ENCODE measurements at places on chromosomes 5 and 9.

DNA sequence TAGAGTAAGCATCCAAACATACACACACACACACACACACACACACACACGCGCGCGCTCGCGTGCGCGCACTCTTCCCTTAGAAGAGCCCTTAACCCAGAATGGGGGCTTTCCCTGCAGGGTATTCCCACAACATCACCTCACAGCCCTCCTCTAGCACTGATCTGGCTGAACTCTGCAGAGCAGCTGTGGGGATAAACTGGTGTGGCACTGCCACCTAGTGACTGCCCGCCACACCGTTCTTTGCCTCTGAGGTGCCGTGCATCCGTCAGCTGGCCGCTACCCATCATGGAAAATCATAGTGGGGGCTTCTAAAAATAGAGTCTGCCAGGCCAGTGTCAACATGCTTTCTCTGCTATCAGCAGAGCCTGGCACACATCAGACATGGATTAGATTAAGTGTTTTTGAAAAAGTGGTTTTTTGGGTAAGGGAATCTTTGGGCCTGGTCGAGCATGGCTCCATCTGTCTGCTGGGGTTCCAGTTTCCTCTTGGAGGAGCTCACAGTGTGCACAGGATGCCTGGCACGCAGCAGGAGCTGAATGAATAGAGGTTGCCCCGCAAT, 88.1 kb downstream of the KCNN2 start:
- peak; percentile 74 for DNase-seq

GRCh38 chr5:61402970-61403900, 71.2 kb downstream of the ZSWIM6 start:
- no peak for DNase-seq

DNA sequence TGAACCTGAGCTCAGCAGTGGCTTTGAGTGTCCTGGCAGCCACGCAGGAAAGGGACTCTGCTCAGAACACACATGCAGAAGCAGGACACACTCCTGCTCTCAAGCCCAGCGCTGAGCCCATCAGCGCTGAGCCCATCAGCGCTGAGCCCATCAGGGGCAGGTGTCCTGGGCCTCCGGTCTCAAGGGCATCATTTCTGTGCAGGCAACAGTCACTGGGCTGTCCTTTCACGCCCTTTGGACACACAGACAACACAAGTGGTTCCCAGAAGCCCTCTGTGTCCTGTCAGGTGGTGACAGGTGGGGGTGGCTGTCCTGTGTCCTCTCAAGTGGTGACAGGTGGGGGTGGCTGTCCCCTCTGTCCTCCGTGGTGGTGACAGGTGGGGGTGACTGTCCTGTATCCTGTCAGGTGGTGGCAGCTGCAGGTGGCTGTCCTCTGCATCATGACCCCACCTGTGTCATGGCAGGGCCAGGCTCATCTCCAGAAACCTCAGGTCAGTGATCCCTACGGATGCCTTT, 39.0 kb upstream of the CLPTM1L start:
- no peak for DNase-seq

GRCh38 chr5:89418407-89419085, 535.6 kb upstream of the MEF2C start:
- DNase-seq = no peak

- no peak for DNase-seq
Observed at GRCh38 chr9:21696411-21696871, 106.0 kb upstream of the MTAP start.

- DNase-seq = no peak
Observed at GRCh38 chr9:120873512-120873911, 3.5 kb downstream of the PHF19 start.

GRCh38 chr5:151585970-151586369, 5.2 kb downstream of the FAT2 start:
- no peak for DNase-seq

DNA sequence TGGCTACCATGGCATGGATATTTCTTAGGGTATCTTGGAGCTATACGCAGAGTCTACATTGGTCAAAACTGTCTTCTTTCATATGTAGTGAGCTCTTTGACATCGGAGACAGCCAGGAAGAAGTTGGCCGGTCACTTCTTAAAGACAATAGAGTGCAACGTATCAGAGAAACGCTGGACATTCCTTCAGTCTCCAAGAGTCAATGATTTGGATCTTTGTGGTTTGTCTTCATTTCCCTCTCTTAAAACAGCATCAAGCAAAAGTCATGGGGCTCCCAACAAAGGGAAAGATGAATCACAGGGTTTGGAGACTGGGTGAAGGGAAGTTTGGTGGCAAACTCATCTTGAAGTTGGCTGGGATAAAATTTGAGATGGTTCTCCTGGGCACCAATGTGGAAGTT, 320.1 kb downstream of the AGTPBP1 start:
- no peak for DNase-seq

DNA sequence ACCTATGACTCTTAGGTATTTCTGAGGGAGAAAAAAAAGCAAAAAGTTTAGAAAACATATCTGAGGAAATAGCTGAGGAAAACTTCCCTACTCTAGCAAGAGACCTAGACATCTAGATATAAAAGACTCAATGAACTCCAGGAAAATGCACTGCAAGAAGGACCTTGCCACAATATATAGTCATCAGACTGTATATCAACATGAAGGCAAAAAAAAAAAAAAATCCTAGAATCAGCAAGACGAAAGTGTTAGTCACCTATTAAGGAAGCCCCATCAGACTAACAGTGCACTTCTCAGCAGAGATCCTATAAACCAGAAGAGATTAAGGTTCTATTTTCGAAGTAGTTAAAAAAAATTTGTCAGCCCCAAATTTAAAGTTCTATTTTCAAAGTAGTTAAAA, 166.2 kb downstream of the TMEM38B start:
- no peak for DNase-seq

DNA sequence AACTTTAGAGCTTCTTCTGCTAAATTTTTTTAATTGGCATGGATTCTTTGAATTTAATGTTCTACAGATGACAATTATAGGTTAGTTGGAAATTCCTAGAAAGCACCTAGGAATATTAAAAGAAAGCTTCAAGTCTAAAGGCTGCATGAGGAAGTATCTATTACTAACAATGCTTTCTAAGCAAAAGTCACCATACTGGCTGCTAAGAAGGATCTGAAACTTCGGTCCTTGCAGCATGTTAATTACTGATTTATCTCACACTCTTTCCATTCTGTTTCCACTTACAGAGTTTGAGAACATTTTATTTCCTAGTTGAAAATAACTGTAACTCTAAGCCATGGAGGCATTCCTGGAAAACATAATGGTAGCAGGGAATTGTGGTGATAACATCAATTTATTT, 8.4 kb downstream of the SEMA6A start:
- DNase-seq = no peak

GRCh38 chr9:79652598-79652997, 80.8 kb downstream of the TLE4 start:
- DNase-seq = no peak

GRCh38 chr5:170070556-170071412, 34.9 kb upstream of the FOXI1 start:
- DNase-seq = peak; percentile 74

DNA sequence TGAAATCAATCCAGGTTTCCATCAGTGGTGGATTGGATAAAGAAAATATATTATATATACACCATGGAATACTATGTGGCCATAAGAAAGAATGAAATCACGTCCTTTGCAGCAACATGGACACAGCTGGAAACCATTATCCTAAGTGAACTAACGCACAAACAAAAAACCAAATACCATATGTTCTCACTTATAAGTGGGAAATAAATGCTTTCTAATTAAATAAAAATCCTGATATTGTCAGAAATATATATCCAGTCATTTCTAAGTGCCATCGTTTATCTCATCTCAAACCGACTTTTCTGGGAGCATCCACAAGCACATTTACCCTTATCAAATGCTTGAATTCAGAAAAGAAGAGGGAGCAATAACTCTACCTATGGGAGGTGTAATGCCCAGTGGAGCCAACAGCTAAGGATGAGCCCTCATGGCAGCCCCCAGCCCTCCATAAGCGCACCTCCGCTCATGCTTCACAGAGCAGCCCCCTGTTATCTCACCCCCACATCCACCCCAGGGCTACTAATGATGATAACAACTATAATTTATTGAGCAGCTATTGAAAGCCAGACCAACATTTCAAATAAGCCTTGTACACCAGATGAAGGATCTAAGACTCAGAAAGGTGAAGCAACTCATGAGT, 101.7 kb upstream of the SPOCK1 start:
- DNase-seq = no peak

GRCh38 chr5:2861605-2862004, 110.1 kb upstream of the IRX2 start:
- DNase-seq = no peak

- no peak for DNase-seq
Observed at GRCh38 chr5:37088009-37088408, 161.2 kb downstream of the CPLANE1 start.

DNA sequence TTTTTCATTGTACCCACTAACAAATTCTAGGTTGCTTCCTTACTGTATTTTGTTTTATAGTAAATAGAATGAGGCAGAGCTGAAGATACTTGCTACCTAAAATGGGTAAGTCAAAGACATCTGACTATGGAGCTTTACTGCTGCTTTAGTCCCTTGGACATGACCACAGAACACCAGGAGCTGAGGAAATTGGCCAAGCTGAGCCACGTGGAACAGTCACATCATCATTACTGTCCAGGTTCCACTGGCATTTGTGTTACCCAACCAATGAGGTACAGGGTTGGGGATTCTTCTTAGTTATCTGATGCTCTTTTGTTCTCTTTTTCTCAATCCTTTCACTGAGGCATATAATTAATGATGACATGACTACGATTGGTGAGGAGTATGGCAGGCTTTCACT, 47.1 kb downstream of the SSBP2 start:
- DNase-seq = no peak

DNA sequence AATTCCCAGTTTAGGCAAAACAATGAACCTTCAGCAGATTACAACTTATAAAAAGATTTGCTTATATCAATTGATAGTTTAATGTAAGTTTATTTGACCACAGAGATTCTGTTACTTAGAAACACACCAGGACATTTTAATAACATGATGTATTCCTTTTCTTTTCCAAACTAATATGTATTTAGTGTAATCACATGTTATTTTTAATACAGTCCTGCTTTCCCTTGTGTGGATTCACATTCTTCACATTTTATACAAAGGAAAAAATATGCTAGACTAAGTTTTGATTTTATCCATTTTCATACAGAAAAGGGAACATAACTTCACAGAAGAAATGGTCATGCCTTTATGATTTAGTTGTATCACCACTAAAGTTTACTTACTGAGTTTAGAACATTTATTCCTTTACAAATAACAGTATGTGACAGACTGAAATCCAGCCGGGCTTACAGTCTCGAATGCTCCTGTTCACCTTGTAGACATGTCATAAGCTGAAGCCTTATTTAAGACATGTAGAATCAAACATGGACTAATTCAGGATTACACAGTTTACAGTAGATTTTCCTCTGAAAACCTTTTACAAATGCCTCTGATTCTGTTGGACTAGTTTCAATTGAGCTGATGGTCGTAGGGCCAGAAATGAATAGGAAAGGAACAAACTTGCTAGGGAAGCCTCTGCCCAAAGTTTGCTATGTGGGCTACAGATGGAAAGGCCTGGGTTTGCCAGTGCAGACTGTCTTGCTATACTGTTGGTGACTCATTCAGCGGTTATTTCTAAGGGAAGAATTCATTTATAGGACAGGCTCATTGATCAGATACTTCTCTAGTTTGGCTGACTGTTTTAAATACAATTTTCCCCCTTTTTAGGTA, 6.6 kb upstream of the ASPN start:
- DNase-seq = no peak

GRCh38 chr9:133116346-133117231, 4.5 kb downstream of the RALGDS start:
- no peak for DNase-seq

DNA sequence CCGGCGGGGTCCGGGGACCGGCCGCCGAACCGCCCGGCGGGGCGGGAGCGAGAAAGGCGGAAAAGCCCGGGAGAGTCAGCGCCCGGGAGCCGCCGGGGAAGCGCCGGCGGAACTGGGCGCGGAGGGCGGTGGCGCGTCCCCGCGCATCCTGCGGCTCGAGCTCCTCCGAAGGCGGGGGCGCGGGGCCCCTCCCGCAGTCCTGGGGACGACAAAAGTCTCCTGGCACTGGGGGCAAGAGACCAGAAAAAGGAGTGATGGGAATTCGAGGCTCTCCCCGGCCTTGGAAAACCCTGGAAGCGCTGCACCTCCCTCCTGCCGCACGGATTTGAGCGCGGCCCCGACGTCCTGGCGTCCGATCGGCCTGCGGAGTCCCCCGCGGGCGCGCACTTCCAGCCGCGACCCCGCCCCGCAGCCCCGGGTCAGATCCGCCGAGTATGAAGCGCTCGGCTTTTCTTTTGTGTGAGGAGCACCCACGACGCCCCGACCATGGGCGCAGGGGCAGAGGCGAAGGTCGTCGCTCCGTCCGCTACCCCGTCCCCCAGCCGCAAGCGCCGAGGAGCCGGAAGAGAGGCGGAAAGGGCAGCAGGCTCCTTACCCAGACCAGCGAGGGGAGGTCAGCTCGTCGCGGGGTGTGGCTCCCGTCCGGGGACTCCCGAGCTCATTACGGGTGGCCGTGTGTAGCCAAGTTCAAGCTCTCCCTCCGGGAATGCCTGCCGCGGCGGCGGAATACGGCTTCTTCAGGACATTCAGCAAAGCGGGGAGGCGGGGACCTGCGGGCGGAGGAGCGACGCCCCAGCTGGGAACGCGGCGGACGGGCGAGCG, at the start of gene EPB41L4A:
Gene EPB41L4A, minus strand, starts transcription at position 114 of the 822 bp plus-strand sequence. CDS start 238 bp downstream, outside the sequence.
- DNase-seq = peak; percentile 76

GRCh38 chr5:948472-949274, 56.0 kb downstream of the TRIP13 start:
- DNase-seq = no peak

DNA sequence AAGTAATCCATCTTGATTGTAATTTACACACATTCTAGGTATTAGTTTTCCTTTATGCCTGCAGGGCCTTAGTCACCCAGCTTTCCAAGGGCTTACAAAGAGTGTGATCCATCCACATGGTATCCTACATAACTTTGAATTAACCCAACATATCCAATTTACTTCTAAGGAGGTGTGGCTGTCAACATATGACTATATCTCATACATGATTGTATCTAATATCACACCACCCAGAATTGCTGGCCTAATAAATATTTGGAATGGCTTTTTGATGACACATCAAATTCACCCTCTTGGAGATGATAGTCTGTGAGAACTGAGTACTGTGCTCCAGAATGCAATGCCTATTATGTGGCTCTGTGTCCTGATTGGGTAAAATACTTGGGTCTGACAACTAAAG, 363.3 kb upstream of the GRIN3A start:
- no peak for DNase-seq

DNA sequence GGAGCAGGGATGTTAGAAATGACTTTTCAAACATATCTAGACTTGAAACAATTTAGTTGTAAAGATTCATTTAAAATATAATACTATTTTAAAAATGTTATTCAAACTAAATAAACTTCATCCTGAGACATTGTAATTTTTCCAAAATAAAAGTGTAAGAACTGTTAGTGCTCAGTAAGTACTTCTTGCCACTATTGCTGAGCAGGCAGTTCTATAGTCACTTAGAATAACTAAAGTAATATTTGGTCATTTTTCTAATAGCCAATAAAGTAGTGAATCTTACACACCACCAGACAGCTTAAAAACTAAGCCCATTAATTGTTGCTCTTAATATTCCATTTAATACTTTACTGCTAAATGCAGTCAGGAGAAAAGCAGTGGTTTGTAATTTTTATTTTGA, 1120.0 kb upstream of the CDH10 start:
- DNase-seq = no peak

- DNase-seq = no peak
Observed at GRCh38 chr5:74073257-74073656, 447.3 kb downstream of the ARHGEF28 start.

All from endothelial cell (in vitro differentiated cells).